ENCODE measurements at places on chromosomes 6 and 20.
A peak's percentile ranks its signal among the peaks of the same experiment; 100 is the strongest.

DNA sequence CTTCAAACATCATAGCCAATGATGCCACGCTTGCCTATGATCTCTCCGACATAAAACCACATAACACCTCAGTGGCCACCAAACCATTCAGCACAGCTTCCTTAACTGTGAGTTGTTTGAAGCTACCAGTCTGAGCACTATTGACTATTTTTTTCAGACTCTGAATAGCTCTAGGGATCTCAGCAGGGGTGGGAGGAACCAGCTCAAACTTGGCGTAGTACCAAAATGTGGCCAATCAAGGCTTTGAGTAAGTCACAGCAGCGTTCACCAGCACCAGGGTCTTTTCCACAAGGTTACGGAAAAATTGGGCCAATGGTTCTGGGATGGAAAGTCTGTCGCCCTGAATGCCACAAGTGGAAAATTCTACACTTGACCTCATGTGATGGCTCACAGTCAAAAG lies 70.6 kb downstream of the SMPDL3A start:
- no peak for DNase-seq

GRCh38 chr6:91782802-91783201 lies 1195.9 kb upstream of the MAP3K7 start:
- DNase-seq = no peak

DNA sequence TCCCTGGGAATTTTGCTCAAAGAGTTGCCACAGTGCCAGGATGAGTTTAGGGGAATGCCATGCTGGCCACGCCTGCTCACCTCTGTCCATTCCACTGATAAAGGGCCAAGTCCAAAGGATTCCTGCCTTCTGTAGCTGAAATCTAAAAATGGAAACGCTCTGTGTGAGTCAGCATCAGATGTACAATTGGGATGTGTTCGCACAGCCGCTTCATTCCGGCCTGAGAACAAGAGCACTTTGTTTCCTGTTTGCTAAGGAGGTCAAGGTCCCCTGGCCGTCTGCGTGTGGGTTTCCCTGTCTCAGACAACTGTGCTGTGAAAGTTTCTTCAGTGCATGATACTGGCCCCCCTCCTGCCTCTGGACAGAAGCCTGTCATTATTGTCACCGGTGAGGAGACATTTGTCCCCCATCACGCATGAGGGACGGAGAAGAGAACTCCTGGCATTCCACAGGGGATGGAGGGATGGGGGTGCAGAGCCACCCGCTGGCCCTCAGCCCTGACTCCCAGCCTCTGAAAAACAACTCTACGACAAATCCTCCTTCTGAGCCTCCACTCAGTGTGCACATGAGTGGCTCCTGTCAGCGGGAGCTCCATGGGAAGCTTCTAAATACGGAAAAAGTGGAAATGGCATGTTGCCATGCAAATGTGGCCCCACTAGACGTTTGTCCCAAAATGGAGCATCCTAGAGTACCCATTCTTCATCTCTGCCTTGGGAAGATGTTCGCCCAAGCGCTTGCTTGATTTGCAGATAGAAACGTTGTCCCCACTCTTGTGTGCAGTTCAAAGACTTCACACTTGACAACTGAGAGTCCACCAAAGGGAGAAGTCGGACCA lies 143.5 kb upstream of the AFDN start:
- DNase-seq = no peak

- peak; percentile 64 for DNase-seq
Observed at GRCh38 chr20:63969838-63970713, at the start of gene ZNF512B. ZNF512B (minus strand) TSS chr20:63969930; CDS start chr20:63967950, 1,980 bp downstream.

DNA sequence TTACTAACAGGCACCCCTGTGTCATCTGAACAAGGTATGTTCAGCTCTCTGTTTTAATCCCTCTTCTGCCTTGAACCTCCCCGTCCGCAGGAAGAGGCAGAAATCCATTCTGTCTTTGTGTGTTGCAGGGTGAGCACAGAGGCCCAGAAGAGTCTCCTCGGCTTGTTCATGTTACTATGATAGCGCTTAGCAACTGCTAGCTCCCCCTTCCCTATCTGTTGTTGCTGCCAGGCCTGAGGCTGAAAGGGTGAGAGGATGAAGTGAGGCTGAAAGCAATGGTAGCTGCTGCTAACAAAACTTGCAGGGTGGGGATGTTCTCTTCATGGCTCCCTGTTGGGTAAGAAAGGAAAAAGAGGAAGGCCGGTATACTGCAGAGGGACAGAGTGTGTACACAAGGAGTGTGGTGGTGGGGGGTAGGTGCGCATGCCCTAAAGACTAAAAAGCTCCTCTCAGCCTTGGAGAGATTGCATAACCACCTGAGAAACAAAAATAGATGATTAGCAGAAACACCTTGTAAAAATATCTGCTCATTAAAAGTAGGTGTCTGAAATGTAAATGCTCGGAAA lies 55.2 kb upstream of the CITED2 start:
- no peak for DNase-seq

DNA sequence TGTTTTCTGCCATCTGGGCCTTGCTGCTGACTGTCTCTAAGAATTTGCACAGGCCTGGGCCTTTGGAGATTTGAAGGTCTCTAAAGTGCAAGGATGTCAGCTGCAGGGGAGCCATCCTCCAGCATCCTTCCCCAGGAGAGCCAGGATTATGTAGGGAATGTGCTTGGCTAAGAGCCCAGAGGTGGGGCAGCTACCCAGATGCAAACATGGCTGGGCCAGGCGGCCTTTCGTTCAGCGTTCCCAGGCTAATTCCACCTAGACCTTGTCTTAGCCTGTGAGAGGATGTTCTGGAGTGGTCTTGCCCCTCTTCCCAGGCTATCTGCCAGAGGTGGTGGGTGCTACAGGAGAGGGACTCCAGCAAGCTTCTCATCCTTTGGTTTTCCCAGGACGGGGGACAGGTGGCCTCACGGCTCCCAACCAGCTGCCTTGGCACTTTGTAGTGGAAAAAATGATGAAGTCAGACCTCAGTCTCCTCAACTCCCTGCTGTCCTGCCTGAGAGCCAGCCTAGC lies 7.7 kb upstream of the PTGIS start:
- peak; percentile 4 for DNase-seq

DNA sequence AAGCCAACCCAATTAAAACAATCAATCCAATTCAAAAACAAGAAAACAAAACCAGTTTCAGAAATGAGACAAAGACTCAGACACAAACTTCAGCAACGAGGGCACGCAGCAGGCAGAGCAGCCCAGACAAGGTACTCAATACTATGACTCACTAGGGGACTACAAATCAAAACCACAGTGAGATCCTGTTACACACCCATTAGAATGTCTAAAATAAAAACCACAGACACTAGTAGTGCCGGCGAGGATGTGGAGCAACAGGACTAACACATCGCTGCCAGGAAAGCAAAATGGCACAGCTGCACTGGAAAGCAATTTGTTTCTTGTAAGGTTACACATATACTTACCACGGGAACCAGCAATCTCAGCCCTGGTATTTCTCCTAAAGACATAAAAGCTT lies 28.4 kb upstream of the MAS1L start:
- DNase-seq = no peak

DNA sequence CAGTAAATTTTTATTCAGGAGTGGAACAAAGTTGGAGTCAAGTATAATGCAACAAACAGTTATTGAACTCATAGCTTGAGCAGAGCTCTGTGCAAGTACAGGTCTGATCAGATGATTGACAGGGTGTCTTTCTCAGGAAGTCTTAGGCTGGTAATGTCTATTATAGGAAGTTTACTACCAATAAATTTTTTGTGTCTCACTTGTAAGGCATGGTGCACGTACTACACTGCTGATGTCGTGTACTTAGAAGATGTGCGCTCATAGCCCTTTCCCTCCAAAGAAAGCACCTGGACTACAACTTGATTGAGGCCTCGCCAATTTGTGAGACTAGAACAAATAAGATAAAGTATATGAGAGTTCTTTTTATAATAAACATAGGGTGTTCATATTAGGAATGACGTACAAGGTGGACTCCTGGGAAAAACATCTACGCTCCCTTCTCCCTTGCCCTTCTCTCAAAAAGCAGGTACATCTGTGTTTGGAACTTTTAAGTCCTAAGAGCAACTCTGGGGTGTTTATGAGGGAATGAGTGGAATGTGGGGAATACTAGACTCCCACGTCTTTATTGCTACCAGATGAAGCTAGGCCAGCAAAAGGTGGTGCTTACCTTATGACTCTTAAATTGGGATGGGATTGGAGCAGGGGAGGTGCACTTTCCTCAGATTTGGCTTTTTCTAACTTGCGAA lies 1.5 kb downstream of the NDUFAF5 start:
- no peak for DNase-seq

DNA sequence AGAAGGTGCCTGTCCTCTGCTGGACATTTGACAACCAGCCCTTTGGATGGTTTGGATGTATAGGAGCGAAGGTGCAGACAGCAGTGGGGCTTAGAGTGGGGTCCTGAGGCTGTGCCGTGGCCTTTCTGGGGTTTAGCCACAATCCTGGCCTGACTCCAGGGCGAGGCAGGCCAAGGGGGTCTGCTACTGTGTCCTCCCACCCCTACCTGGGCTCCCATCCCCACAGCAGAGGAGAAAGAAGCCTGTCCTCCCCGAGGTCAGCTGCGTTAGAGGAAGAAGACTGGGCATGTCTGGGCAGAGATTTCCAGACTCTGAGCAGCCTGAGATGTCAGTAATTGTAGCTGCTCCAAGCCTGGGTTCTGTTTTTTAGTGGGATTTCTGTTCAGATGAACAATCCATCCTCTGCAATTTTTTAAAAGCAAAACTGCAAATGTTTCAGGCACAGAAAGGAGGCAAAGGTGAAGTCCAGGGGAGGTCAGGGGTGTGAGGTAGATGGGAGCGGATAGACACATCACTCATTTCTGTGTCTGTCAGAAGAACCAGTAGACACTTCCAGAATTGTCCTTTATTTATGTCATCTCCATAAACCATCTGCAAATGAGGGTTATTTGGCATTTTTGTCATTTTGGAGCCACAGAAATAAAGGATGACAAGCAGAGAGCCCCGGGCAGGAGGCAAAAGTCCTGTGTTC lies 1.3 kb upstream of the CDKN1A start:
- DNase-seq = no peak

- DNase-seq = no peak
Observed at GRCh38 chr6:157117431-157118095, 205.8 kb downstream of the TMEM242 start.

DNA sequence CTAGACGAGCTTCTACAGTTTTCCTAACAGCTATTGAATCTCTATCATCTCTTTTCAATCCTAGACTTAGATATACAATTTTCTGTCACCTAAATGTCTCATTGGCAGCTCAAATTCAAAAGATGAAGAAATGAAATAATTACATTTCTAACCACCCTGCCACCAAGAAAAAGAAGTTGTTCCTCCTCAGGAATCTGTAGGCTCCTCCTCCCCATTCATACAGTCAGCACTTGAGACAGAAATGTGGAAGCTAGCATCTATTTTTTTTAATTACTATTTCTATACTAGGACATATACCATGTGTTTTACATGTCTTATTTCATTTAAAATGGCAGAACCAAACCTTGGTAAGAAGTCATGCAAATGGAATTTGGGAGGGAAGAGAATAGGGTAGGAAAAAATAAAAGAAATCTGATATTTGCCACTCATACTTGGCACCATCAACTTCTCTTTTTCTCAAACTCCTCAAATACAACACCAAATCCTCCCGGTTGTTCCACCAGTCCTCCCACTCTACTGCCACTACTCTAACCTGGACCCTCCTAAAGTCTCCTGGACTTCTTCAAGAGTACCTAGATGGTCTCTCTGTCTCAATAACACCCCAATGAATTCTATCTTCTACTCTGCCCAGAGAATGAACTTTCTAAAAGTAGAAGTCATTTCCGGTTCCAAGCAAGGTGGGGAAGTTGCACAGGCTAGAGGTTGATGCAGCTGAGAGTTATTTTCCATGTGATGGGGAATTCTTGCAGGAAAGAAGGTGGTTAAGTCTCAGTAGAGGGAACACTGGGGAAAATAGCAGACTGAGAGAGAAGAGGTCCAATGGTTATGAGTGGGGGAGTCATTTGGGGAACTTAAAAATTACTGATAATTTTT lies 54.1 kb downstream of the ATXN1 start:
- no peak for DNase-seq

GRCh38 chr6:113073611-113074191 lies 726.6 kb downstream of the RFPL4B start:
- DNase-seq = no peak

DNA sequence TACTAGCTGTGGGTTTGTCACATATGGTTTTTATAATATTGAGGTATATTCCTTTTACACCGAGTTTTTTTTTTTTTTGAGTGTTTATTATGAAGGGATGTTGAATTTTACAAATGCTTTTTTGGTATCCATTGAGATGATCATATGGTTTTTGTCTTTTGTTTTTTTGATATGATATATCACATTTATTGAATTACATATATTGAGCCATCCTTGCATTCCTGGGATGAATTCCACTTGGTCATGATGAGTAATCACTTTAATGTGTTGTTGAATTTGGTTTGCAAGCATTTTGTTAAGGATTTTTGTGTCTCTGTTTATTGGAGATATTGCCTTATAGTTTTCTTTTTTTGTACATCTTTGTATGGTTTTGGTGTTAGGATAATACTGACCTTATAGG lies 3.3 kb upstream of the ZNF337 start:
- DNase-seq = no peak

DNA sequence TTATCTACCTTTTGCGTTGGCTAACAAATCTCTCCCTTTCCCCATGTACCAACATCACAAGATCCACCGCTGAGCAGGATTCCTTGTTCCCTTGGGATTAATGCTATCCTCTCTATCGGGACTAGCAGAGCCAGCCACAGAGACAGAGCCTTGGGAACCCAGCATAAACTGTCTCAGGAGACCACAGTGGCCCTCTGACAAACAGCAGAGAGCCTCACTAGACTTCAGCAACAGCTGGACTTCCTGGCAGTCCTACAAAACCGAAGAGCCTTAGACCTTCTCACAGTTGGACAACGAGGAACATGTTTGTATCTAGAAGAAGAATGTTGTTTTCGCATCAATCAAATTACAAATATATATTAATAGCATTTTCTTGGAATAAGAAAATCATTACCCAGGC lies 39.6 kb upstream of the POU5F1 start:
- no peak for DNase-seq

DNA sequence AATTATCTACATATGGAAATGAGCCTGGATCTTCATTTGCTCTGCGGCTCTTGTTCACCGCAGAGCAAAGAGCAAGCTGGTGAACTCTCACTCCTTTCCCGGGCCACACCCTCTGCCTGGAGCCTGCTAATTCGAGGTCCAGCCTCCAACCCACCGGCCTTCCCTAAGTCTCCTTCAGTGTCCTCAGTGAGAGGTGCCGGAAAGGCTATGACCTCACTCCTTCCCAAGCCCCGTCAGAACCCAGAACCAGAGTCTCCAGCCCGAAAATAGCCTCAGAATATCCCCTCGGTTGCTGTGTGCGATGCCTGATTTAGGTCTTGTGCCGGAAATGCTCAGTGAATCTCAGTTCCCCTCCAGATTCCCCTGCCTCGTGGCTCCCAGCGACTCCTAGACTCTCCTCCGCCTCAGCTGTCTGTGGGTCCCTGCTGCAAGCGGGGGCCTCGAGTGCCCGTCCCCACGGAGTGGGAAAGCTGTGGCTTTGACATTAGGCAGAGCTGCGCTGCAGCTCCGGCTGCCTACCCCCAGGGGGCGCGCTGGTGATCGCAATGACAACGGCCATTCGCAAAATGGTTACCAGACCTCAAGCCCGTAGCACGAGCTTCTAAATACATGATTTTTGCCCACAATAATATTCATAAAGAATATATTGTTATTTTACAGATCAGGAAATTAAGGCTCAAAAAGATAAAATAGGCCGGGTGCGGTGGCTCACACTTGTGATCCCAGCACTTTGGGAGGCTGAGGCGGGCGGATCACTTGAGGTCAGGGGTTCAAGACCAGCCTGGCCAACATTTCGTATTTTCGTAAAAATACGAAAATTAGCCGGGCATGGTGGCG lies 4.1 kb upstream of the BNIP5 start:
- DNase-seq = peak; percentile 14

Data from NCI-H1092 (cell line).